ENCODE measurements at places on chromosomes 3 and 15.

GRCh38 chr15:67178569-67179210, 75.8 kb downstream of the AAGAB start:
- DNase-seq: peak; percentile 13

- DNase-seq: no peak
Observed at GRCh38 chr15:82737975-82738374, 28.3 kb upstream of the AP3B2 start.

GRCh38 chr3:47429476-47430270, 46.1 kb downstream of the SCAP start:
- no peak for DNase-seq

DNA sequence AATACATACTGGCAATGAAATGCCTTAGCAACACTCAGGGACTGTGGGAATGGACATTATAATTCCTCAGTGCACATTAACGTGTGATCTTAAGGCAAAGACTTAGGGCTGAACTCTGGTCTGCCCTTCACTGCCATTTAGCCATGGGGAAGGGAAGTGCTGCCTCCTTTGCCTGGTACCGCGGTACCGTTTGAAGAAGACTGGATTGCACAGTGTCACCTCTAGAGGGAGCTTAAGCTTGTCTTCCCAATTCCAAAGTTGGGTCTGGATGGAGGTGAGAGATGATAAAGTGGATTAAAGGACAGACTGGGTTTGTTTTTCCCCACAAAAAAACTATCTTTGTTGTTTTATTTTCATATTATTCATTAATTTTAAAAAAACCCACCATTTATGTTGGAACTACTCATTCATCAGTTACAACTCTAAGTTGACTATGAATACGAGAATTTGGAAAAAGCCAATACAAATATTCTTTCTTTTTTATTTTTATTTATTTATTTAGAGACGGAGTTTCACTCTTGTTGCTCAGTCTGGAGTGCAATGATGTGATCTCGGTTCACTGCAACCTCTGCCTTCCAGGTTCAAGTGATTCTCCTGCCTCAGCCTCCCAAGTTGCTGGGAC, 60.0 kb upstream of the SYN2 start:
- no peak for DNase-seq

DNA sequence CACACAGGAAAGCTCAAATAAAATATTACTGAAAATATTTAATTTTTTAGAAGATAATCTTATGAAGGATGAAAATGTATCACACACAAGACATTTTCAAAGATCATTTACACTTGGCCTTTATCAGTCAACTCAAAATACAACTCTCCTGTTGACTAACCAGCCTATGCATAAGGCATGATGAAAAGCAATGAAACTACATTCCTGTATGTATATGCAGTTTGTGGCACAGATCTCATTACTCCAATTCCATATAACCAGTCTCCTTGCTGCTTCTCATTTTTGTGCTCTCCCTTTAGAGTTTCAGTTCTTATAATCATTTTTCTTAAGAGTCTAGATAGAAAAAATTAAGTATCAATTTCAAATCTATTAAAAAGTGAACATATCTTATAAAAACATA, 25.8 kb downstream of the AQR start:
- DNase-seq: no peak

DNA sequence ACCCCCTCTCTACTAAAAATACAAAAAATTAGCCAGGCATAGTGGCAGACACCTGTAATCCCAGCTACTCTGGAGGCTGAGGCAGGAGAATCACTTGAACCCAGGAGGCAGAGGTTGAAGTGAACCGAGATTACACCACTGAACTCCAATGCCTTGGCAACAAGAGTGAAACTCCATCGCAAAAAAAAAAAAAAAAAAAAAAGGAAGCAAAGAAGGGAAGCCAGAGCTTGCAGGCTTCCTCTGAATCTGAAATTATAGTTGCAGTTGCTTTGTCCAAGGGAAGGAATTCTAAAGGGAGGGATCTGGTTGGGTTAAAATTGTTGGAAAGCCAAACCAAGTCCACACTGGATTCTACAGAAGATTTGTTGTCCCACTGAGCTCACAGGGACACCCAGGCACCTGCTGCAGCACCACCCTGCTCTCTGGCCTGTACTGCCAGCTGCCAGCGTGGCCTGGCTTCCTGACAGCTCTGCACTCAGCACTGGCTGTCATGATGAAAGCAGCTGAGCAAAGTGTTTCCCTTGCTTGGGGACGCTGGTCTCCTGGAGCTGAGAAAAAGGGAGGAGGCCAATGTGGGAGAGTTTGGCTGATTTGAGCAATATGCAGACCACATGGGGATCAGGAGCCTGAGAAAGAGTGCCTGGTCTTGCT, 88.8 kb upstream of the HES1 start:
- peak; percentile 41 for DNase-seq

- peak; percentile 79 for DNase-seq
Observed at GRCh38 chr15:84840741-84841429, 23.7 kb downstream of the ALPK3 start.

DNA sequence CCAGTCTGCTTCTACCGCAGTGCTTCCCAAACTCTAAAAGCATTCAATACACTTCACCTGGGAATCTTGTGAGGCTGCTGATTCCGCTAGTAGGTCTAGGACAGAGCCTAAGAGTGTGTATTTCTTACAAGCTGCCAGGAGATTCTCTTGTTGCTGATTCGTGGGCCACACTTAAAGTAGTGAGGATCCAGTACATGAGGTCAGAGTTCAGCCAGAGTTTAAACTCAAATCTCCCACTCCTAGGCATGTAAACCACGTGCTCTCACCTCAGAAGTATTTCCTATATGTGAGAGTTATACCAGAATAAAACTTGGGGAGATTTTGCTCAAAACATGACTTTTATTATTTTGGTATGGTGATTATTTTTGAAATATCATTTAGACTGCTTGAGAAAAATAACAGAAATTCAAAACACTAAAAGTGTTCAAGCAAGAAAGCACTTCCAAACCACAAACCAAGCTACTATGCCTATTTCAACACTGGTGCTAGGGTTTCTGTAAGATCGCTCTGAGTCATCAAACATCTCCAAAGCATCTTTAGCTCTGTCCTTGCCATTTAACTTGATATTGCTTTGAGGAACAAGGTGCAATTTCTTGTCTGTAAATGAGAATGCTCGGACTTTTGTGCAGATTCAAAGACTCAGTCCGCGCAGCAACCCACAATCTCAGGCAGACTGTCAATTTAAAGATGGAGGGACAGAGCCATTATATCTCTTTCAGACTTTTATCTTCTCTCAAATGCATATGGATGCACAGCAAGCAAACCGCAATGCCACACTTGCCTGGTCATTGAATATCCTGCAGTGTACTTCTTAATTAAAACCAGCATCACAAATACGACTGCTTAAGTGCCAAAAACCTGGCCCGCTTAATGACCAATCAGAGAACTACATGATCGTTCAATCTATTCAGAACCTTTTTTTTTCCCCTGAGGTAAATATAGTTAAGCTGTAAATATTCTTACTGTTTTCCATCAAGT, 59.8 kb downstream of the AGTR1 start:
- no peak for DNase-seq

GRCh38 chr3:163368168-163368567, 1710.1 kb downstream of the SI start:
- DNase-seq: no peak

- no peak for DNase-seq
Observed at GRCh38 chr3:13595485-13595884, 46.6 kb downstream of the FBLN2 start.

- DNase-seq: no peak
Observed at GRCh38 chr3:97778152-97778551, 13.6 kb downstream of the ARL6 start.

DNA sequence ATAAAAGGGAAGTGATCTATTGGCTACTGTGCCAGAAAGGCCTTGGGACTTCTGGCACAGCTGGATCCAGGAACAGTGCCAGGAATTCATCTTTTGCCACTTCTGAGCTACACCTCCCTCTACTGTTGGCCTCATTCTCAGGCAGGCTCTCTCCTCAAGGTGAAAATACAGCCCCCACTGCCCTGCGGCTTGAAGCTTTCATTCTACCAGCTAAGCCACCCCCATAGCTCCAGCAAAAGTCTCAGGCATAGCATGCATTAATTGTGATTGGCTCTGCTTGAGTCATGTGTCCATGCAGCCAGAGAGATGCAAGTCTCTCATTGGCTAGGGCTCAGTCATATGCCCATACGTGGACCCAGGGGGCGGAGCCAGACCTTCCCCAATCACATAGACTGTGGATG, 142.4 kb downstream of the TPRA1 start:
- DNase-seq: peak; percentile 9

- DNase-seq: no peak
Observed at GRCh38 chr15:101697488-101697887, 26.8 kb downstream of the TARS3 start.

GRCh38 chr3:124786511-124787241, 56.4 kb downstream of the UMPS start:
- DNase-seq: no peak

GRCh38 chr3:122060040-122060698, 5.0 kb downstream of the CD86 start:
- DNase-seq: no peak

DNA sequence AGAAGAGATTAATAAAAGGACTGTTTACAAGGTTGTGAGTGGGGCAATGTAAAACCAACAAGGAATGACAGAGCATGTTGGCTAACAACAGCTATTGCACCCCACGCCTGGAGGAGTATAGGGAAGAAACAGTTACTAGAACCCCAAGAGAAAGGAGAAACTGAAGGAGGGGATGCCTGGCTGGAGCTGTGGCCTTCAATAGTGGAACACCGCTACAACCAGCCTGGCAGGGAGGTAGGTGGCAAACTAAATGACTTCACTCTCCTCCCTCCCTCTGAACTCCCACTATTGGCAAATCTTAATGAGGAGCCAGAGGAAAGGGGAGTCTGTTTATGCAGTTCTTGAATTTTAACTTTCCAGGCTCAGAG, 7.2 kb upstream of the CD47 start:
- no peak for DNase-seq

DNA sequence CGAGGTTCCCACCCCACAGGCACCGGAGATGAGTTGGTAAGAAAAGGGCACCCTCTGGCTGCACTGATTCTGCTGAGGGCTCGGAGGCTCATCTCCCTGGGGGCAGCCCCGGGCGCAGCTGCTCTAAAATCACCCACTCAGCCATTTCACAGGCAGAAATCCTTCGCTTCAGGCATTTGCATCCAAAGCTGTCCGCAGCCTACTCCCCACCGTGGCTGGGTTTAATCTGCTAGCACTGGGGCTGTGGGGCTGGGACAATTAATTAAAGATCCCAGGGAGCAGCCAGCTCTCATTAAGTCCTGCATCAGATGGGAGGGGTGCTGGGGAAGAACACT, 104.3 kb upstream of the PRR20G start:
- DNase-seq: no peak

DNA sequence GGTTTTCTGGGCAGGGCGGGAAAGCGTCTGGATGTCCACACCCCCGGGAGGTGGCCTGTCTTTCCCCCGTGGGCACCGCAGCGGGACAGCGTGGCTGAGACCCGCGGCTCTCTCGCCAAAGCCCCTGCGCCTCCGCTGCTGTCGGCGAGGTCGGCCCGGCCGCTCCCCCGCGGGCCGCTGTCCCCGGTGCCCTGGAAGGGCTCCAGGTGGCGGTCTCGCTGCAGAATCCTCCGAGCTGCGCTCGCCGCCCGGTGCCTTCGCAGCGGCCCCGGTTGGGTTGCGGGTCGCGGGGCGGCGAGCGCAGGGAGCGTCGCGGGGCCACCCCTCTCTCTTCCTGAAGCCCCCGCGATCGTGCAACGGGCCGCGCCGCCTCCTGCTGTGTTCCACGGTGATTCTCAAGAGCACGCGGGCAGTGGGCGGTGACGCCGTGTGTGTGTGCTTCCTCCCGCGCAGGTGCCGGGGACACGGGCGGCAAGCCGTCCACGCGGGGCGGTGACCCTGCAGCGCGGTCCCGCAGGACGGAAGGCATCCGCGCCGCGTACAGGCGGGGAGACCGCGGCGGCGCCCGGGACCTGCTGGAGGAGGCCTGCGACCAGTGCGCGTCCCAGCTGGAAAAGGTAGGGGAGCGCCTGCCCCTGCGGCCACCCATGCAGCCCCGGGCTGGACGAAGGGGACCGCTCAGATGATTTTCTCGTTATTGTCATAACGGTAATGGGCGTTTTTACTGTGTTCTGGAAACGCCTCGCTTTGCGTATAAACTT, 54.4 kb downstream of the LRRK1 start:
- no peak for DNase-seq

DNA sequence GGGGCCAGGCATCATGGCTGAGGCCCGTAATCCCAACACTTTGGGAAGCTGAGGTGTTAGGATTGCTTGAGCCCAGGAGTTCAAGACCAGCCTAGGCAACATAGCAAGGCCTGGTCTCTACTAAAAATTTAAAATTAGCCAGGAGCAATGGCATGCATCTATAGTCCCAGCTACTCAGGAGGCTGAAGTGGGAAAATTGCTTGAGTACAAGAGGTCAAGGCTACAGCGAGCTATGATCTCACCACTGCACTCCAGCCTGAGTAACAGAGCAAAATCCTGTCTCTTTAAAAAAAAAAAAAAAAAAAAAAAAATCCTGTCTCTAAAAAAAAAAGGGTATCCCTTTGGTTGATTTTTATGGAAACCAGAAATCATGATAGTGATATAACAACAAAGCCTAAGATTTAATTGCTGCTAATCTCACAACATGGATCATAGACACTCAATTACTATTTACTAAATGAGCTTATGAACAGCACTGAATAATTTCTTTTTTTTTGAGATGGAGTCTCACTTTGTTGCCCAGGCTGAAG, 12.1 kb downstream of the PCLAF start:
- DNase-seq: no peak

- DNase-seq: no peak
Observed at GRCh38 chr3:52453496-52454249, at the start of gene TNNC1. TNNC1 (minus strand) TSS chr3:52454041; CDS start chr3:52454015, 26 bp downstream.

DNA sequence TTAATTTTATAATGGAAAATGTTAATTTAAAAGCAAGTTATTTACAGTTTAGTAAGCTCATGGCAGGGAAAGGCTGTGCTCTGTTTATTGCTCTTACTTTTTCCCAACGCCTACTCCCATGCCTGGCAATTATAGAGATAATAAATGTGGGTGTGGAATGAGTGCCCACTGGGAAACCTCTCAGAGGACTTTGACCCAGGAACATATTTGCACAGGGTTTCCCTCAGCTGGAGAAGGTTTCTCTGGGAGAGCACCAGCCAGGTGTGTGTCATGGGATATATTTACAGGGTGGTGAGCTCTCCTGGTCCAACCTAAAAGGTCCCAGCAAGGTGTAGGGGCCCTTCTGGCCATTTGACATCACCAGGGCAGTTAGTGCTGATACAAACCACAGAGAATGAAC, 27.9 kb downstream of the ZNF710 start:
- peak; percentile 1 for DNase-seq
